ENCODE measurements at places on chromosomes 4 and X. TPM values are rescaled to one million over a fixed set of nuclear protein-coding genes. Genes with fewer than 3 reads are reported as not detected.

DNA sequence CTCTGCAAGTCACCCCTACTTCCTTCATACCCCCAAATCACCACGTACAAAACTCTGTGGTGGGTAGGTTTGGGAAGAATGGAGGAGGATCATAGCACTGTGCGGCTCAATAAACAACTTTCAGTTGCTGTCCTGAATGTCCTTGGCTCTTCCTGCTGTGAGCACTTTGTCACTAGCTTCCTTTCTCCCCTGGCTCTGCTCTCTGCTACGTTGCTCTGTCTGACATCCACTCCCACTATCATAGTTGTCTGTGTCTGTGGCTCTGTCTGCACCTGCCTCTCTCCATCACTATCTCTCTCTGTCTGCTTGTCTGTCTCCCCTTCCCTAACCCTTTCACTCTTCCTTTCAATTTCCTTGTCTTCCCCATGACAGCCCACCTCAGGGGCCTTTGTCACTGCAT, 21.2 kb upstream of the SMPX start:
- no peak overlapping the region for H3K27ac ChIP-seq
- no peaks in the 10 kb centered on the region for H3K4me1 ChIP-seq
- H3K36me3 ChIP-seq, result no peaks in the 10 kb centered on the region
- DNase-seq, result no peak
- no peak overlapping the region for H3K4me3 ChIP-seq
- no peaks in the 10 kb centered on the region for H3K27me3 ChIP-seq

DNA sequence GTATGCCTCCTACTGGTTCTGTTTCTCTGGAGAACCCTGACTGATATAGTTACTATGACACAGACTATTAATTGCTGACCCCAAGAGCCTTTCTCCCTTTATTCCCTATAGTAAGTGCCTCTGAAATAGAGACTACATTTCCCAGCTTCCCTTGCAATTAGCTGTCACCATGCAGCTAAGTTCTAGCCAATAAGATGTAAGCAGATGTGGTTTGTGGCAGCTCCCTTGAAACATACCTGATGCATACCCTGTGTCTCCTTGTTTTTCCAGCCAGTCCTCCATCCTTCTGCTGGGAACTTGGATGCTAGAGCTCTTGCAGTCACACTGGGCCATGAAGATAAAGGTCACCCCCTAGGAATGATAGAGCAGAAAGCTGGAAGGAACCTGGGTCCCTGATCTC, 9.7 kb upstream of the TMEM165 start:
- H3K4me3 ChIP-seq, result no peak overlapping the region
- no peaks in the 10 kb centered on the region for H3K27me3 ChIP-seq
- no peak overlapping the region for H3K27ac ChIP-seq
- DNase-seq, result peak; percentile 42

DNA sequence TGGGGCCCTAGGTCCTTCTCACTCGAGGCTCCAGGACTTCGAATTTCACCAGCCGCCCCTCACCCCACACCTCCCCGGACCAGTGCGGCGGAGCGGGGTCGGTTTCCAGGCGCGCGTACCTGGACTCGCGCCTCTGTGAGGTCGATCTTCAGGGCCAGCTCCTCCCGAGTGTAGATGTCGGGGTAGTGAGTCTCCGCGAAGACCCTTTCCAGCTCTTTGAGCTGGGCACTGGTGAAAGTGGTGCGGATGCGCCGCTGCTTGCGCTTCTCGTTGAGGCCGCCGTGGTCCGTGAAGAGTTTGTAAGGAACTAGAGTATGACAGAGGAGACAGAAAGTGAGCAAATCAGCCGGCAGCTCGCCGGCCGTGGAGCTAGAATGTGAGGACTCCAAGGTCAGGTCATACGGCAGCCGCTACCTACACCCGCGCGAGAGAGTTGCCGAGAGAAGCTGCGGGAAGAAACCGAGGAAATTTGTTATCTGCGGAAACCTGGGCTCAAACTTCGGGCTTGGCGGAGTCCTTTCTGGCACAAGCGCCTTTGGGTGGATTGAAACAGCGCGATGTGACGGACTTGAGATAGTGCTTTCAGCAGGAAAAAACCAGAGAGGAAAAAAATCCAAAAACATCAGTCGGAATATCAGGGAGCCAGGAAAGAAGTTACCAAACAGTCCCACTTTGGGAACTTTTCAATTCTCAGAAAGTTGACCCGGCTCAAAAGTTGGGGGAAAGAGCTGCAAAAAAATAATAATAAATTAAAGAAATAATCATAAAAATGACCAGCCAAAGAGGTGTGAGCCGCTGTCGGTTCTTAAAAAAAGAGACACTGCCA, 1.1 kb downstream of the PHOX2B start:
- no peaks in the 10 kb centered on the region for H3K36me3 ChIP-seq
- no peak overlapping the region for H3K27ac ChIP-seq
- H3K27me3 ChIP-seq, result peaks cover 93% of the 10 kb centered on the region
- H3K4me3 ChIP-seq, result no peak overlapping the region

- no peaks in the 10 kb centered on the region for H3K36me3 ChIP-seq
- no peak overlapping the region for H3K4me3 ChIP-seq
- DNase-seq, result no peak
- no peaks in the 10 kb centered on the region for H3K27me3 ChIP-seq
- H3K27ac ChIP-seq, result no peak overlapping the region
Observed at GRCh38 chr4:26863512-26863911, 2.9 kb downstream of the STIM2 start.

- H3K27me3 ChIP-seq, result no peaks in the 10 kb centered on the region
- H3K36me3 ChIP-seq, result no peaks in the 10 kb centered on the region
- no peaks in the 10 kb centered on the region for H3K4me1 ChIP-seq
- H3K27ac ChIP-seq, result no peak overlapping the region
- no peak overlapping the region for H3K4me3 ChIP-seq
Observed at GRCh38 chrX:150857453-150857852, 41.0 kb downstream of the CD99L2 start.

DNA sequence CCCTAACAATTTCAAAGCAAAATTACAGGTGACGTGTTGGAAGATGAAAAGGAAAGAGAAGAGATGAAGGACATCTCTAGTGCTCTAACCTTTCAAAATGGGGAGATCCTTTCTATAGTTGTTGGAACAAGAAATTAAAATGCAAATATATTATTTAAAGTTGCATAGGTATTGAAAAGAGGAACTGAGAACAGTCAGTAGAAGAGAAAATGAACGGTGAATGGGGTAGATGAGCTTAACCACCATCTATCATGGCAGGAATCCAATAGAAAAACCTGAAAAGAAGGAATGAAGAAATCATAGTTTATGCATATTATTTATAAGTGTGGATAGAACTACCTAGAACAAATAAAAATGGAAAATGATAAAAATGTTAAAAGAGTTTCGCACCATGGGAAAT, 42.0 kb downstream of the ANXA5 start:
- H3K4me1 ChIP-seq, result no peaks in the 10 kb centered on the region
- H3K27ac ChIP-seq, result no peak overlapping the region
- H3K36me3 ChIP-seq, result no peaks in the 10 kb centered on the region
- H3K27me3 ChIP-seq, result no peaks in the 10 kb centered on the region

GRCh38 chr4:26905172-26905571, 44.5 kb downstream of the STIM2 start:
- no peak overlapping the region for H3K4me3 ChIP-seq
- no peak for DNase-seq

DNA sequence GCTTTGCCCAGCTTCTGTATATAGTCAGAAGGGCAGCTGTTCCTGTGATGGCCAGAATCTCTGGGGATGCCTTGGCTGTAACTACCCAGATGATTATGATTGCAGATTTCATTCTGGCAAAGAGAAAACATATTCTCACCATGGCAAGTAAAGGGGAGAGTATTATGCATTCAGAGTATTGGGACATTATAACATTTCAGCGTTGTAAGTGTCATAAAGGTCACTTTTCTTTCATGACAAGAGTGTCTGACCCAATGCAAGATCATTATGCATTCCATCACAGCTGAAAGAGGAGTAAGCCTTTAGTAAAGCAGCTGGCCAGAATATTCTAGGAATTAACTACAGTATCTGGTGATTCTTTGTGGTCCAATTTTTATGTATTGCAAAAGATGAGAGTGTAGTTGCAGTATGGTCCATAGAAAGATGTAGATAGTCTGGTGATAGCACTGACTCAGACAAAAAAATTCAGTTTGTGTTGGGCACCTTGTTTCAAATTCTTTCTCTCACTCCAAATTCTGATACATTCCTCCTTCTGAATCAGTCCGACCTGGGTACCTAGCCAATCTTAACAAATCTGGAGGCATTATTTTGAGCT, 2366.3 kb downstream of the PCDH7 start:
- H3K36me3 ChIP-seq, result no peaks in the 10 kb centered on the region
- H3K27me3 ChIP-seq, result no peaks in the 10 kb centered on the region
- H3K4me1 ChIP-seq, result peaks cover 62% of the 10 kb centered on the region
- H3K27ac ChIP-seq, result peak overlapping the region; percentile 61

DNA sequence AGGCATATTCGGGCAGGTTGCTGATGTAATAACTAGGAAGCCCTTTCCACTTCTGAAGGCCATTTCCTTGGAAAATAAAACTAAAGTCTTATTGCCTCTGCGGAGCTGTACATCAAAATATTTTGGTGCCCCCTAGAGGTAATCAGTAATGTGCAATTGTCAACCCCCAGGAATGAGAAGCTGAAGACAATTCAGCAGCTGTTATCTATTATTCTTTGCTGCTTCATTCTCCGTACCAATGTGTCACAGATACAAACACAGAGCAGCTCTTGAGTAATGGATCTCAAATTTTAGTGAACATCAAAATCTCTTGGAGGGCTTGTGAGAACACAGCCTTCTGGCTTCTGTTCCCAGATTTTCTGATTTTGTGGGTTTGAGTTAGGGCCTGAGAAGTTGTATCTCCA, 3.5 kb upstream of the SLIT2 start:
- H3K36me3 ChIP-seq, result no peaks in the 10 kb centered on the region
- DNase-seq, result peak; percentile 90
- 0 out of 2 replicates have a peak overlapping the region, but pooled peaks have one; percentile 20 for H3K4me3 ChIP-seq

GRCh38 chr4:103046416-103047290, 27.1 kb upstream of the SLC9B1 start:
- no peak overlapping the region for H3K4me3 ChIP-seq
- peaks cover 9% of the 10 kb centered on the region for H3K4me1 ChIP-seq
- H3K36me3 ChIP-seq, result peaks cover 21% of the 10 kb centered on the region
- peak; percentile 60 for DNase-seq

DNA sequence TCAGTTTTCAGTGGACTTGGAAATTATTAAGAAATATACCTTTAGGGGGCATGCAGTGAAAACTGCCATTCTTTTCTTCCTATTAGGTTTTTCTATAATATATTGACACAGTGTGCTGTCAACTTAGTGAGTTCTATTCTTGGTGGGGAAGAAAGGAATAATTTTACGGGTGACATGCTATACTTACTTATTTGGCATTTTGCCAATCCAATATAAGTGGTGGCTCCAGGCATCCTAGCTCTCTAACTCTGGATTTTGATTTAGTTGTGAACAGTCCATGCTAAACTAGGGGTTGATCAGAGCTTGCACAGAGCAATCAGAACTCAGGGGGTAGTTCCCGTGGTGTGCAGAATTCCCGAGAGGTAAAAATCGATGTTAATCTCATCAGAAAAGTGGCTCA, 277.7 kb upstream of the FTHL17 start:
- H3K27me3 ChIP-seq, result no peaks in the 10 kb centered on the region
- no peak for DNase-seq
- peaks cover 12% of the 10 kb centered on the region for H3K4me1 ChIP-seq

- no peak overlapping the region for H3K27ac ChIP-seq
- DNase-seq, result no peak
- peaks cover 12% of the 10 kb centered on the region for H3K4me1 ChIP-seq
- H3K36me3 ChIP-seq, result no peaks in the 10 kb centered on the region
Observed at GRCh38 chr4:165504184-165504583, 125.4 kb downstream of the CPE start.

DNA sequence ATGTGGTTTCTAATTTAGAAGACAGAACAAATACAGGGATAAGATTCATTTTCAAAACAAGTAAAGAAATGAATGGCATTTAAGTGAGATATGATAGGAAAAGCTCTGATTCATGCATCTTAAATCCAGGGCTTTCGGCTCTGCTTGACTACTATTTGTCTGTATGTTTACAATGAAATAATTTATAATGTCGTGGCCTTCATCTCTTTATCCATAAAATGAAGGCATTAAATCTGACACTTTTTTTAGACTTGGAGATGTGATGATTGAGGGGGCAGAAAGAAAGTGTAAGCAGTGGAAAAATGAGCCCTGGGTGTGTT, 115.7 kb upstream of the KIT start:
- DNase-seq, result peak; percentile 63
- H3K27me3 ChIP-seq, result no peaks in the 10 kb centered on the region
- H3K27ac ChIP-seq, result peak overlapping the region; percentile 56
- H3K4me3 ChIP-seq, result no peak overlapping the region

- H3K4me1 ChIP-seq, result no peaks in the 10 kb centered on the region
- no peak overlapping the region for H3K4me3 ChIP-seq
- no peak for DNase-seq
- H3K27ac ChIP-seq, result no peak overlapping the region
- no peaks in the 10 kb centered on the region for H3K27me3 ChIP-seq
Observed at GRCh38 chr4:125796138-125796537, 481.4 kb downstream of the FAT4 start.

- no peaks in the 10 kb centered on the region for H3K4me1 ChIP-seq
- DNase-seq, result no peak
- no peak overlapping the region for H3K27ac ChIP-seq
- H3K4me3 ChIP-seq, result no peak overlapping the region
Observed at GRCh38 chr4:28792917-28793597, 1927.1 kb upstream of the PCDH7 start.

DNA sequence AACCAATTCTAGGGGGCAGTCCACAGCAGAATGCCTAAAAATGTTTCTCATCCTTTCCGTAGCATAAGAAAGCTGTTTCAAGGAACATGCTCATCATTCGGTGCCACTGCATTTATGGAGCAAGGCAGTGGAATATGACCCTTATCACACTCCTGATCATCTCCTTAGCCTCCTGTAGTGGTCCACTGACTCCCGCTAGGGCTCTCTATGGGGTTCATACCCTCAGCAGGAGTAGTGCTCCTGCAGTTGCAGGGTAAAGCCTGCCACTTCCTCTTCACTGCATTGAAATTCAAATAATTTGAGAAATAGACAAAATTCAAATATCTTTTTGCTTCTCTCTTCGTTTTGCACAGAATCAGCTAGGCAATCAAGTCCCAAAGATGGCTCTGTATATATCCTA, 107.0 kb downstream of the NDST3 start:
- DNase-seq, result no peak
- H3K27ac ChIP-seq, result no peak overlapping the region
- H3K4me3 ChIP-seq, result no peak overlapping the region
- no peaks in the 10 kb centered on the region for H3K4me1 ChIP-seq

Gene CHRNA9
- 0.97 TPM for total RNA-seq

Gene ITIH6
- not detected for total RNA-seq

Gene NSUN7
- total RNA-seq, result not detected

Gene EPGN
- 0.86 TPM for total RNA-seq

Gene CXCL1
- 12.9 TPM for total RNA-seq
